ENCODE measurements at places on chromosomes 4 and X.

DNA sequence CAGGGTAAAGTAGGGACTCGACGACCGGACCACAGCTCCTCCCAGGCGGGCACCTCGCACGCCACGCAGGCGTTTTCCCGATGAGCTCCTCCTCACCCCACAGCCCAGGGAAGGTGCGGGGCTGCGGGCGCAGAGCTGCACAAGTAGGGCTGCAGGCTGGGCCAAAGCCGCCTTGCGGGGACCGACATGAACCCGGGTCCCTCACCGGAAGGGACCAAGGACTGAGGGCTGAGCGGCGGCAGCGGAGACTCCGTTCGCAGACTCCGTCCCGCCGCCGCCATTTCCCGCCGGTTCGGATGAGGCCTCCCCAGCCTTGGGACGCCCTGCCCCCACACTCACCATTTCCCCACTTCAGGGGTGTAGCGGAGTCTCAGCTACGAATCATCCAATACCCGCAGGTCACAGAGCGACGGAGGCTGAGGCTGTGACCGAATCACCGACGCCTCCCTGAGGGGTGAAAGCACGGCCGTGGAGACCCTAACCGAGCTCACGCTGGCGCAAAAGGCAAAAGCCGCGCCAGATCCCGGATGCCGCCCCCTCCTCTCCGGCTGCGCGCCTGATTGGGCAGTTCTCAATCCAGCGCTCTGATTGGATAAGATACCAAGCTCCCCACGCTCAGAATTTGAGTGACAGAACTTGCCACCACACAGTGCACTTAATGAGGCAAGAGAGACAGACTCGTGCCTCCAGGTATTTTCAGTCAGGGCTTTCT is at the start of gene ZNF732:
TSS of gene ZNF732 (minus strand) at position 506 of the 712 bp plus-strand sequence. CDS start at position 342, 164 bp downstream.
- peak; percentile 91 for DNase-seq

- no peak for DNase-seq
Observed at GRCh38 chrX:108020631-108021030, 24.2 kb upstream of the VSIG1 start.

- no peak for DNase-seq
Observed at GRCh38 chr4:61004651-61005170, 195.4 kb upstream of the ADGRL3 start.

GRCh38 chr4:152996111-152996571 is 60.0 kb downstream of the FHDC1 start:
- no peak for DNase-seq

DNA sequence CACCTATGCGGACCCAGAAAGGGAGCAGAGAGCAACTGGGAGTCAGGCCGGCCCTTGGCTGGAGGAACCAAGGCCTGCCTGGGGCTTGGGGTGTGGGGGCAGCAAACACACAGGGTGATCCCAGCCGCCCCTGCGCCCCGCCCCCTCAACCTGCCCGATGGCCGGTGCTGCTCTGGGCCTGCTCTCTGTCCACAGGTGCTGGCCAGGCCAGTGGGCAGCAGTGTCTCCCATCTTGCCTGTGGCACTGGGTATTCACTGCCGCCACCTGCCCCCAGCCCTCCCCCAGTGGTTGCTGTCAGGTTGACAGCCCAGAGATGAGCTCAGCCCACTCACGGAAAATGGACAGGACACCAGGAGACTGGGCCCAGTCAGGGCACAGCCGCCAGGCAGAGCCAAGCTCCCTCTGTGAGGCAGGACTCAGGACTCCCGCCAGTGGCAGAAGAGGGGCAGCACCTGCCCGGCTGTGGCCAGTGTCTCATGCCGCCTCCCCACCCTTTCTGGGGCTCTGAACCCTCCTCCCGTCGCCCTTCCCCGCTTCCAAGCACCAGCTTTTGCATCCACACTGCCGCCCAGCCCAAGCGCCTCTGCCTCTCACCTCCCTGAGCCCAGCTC is 4.7 kb downstream of the NKX1-1 start:
- no peak for DNase-seq

DNA sequence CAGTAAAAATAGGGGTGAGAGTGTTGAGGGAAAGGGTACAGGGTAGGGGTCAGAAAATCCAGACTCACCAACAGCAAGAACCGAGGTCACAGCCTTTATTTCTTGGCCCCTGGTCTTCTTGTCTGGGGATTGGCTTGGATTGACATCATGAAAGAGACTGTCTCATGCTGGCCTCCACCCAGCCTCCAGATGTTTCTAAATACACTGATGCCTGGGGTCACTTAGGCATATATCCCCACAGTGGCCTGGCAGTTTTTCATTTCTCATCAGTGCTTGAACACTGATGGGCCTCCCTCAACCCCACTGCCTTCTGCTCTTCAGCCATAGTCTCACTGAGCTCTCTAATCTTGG is 173.9 kb downstream of the RTL9 start:
- DNase-seq: no peak

DNA sequence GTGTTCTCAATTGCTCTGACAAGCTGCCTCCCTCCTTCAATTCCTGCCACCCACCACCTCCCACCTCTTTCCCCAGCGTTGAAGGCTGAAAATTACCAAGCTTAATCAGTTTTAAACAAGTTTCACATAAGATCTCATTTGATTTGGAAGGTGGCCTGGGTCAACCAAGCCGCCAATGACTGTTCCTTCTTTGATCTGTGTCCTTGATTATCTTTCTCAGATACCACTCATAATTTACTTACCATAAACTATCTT is 211.4 kb downstream of the SLIT2 start:
- DNase-seq: no peak

DNA sequence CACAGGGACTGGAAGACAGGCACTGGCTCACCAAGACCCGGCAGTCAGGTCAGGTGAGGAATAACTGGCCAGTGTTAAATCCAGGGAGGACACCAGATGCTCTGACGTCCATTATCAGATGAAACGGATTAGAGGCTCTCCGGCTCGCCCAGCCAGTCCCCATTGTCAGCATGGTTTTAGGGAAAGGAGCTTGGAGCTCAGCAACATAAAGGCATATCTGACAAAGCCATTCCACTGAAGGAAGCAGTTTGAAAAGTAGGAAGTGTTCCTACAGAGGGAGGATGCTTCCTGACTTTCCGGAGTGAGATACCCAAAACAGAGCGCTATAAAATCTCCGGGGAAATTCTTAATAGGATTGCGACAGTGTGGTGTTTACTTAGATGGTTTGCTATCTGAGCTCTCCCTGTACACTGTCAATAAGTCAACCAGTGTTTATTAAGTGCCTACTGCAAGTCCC is 14.8 kb downstream of the NDNF start:
- DNase-seq: no peak

- no peak for DNase-seq
Observed at GRCh38 chrX:1190596-1191145, 21.8 kb downstream of the CRLF2 start.

GRCh38 chr4:138522366-138522765 is 280.2 kb upstream of the SLC7A11 start:
- peak; percentile 16 for DNase-seq

- no peak for DNase-seq
Observed at GRCh38 chr4:57734104-57734670, 624.0 kb upstream of the IGFBP7 start.

DNA sequence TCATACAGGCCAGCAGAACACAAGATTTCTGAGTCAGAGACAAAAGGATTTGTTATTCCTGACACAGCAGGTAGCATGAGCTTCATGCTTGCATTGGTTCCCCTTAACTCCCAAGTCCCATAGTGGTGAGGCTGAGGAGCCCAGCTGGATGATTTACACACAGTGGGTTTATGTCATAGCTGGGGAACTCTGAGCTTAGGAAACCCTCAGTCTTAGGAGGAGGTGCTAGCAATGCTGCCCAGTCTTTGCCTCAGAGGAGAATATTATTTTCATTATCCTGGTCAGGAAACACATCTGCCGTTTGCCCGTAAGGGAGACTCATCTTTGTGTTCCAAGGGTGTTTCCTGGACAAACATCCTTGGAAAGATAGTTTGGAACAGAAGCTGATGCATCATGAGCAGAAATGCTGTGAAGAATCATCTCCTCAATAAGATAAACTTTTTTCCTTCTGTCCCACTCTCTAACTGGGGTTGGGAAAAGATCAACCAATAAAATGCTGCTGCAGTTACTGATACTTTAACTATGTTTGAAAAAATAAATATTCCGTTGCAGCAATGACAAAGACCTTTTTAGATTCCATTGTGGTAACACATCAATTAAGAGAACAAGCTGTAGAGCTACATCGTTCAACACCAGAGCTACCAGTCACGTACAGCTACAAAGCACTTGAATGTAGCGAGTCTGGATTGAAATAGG is 146.8 kb downstream of the DCLK2 start:
- peak; percentile 38 for DNase-seq

GRCh38 chr4:1402516-1403091 is 3.6 kb downstream of the NKX1-1 start:
- no peak for DNase-seq

DNA sequence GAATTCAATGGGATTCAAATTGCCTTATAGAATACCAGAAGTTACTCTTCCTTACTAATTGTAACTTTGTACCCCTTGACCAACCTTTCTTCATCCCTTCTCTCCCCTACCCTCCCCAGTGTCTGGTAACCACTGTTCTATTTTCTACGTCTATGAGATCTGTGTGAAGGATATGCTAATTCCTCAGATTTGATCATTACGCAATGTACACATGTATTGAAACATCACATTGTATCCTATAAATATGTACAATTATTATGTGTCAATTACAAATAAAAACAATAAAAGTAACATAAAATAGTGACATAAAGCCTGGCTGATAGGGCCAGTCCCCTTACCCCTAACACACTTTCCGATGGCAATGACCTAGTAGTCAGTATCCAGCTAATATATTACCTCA is 95.1 kb upstream of the GRIA3 start:
- no peak for DNase-seq

GRCh38 chrX:22409418-22409817 is 136.7 kb downstream of the CBLL2 start:
- DNase-seq: no peak

DNA sequence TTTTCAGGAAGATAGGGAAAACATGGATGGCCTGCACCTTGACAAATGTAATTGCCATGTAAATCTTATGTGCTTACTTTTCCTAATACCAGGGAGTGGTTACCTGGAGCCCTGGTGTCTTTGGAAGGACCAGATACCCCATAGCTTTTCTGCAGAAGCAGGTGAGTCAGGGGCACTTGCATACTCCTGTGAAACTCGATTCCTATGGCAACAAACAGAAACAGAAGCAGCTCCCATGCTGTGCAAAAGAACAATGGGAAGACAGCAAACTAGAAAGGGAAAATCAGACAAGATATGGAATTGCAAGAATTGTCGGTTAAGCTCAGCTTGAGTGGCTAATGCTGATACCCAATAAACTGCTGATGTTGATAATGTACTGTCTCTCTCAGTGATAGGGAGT is 117.4 kb upstream of the AFF2 start:
- peak; percentile 1 for DNase-seq

DNA sequence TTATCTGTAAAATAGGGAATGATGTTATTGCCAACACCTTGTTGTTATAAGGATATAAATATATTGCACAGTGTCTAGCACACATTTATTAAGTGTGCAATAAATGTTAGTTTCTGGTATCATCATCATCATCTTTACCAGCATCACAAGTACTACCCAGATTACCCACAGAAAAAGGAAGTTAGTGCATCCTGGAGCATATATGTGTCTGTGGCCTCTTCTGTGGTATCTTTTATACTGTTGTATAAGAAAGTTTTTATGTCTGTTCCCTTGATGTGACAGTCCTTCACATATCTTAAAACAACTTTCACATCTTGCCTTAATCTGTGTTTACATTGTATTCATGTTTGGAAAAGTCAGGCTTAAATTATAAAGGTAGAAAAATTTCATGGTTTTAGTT is 10.0 kb downstream of the EXOSC9 start:
- DNase-seq: no peak

- DNase-seq: no peak
Observed at GRCh38 chrX:79117078-79117477, 27.4 kb upstream of the GPR174 start.

- DNase-seq: no peak
Observed at GRCh38 chr4:182823576-182823975, 93.6 kb downstream of the DCTD start.

GRCh38 chrX:37652589-37653231 is 32.9 kb upstream of the XK start:
- DNase-seq: no peak

GRCh38 chrX:141201962-141202361 is 25.0 kb upstream of the LDOC1 start:
- no peak for DNase-seq

GRCh38 chr4:22454955-22455354 is 60.9 kb downstream of the ADGRA3 start:
- no peak for DNase-seq

GRCh38 chr4:154927126-154927680 is 146.1 kb downstream of the RBM46 start:
- no peak for DNase-seq

- no peak for DNase-seq
Observed at GRCh38 chr4:41213625-41214135, 662 bp downstream of the APBB2 start.

DNA sequence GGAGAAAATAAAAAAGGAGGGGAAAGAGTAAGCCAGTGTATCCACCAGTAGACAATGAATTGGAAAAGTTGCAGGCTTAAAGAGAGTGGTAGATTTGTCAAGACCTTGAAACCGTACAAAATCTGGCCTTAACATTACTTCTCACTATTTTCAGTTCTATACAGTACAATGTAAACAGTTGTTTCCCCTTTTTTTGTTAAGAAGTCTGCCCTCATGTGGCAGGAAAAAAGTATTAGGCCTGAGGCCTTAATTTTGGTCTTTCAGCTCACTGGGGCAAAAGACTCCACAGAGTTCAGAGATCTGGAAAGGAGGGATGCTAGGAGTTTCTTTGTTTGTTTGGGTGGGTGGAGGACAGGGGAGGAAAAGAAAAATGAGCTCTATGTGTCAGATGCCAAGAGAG is 92.8 kb upstream of the CCDC160 start:
- DNase-seq: no peak

- DNase-seq: no peak
Observed at GRCh38 chrX:65045001-65045400, 68.8 kb upstream of the ZC4H2 start.

DNA sequence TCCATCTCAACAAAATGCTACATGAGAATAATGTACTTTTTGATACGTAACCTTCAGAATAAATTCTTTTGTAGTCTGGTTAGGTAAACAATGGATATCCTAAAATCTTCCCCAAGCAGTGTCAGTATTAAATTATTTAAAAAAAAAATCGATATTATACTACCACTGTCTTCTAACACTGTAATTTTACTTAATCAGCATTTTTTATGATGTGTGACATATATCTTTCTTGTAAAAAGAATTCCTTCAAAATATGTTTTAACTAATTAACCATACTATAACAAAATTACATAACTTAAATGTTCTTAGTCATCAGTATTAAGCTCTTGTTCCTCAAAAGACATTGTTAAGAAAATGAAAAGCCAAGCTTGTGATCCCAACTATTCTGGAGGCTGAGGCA is 12.5 kb downstream of the OTUD4 start:
- no peak for DNase-seq

GRCh38 chrX:13748486-13748885 is 13.9 kb downstream of the OFD1 start:
- no peak for DNase-seq

GRCh38 chrX:140733766-140734342 is 24.3 kb downstream of the LINC00632 start:
- no peak for DNase-seq

All from NT2/D1 (cell line).